H7 (cell line): ENCODE measurements at places on chromosomes 1 and 21.

- DNase-seq, result peak; percentile 35
Observed at GRCh38 chr1:41954533-41954944, 35.8 kb upstream of the HIVEP3 start.

- no peak for DNase-seq
Observed at GRCh38 chr1:103937763-103938357, 188.2 kb downstream of the AMY1C start.

DNA sequence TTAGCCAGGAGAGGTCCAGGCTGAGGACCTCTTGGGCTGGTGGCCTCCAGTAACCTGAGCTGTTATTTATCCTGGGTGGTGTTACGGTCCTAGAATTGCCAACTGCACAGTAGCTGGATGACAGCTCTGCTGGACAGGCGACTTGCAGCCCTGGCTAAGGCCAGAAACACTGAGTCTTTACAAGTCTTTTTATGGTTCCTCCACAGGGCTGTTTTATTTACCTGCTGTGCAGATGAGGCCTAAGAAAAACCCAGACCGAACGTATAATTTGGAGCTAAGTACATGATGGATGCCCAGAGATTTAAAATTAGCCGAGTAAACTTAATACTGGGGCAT, 30.4 kb upstream of the LRRC38 start:
- no peak for DNase-seq

- no peak for DNase-seq
Observed at GRCh38 chr1:117636637-117637425, 31.0 kb downstream of the TENT5C start.

DNA sequence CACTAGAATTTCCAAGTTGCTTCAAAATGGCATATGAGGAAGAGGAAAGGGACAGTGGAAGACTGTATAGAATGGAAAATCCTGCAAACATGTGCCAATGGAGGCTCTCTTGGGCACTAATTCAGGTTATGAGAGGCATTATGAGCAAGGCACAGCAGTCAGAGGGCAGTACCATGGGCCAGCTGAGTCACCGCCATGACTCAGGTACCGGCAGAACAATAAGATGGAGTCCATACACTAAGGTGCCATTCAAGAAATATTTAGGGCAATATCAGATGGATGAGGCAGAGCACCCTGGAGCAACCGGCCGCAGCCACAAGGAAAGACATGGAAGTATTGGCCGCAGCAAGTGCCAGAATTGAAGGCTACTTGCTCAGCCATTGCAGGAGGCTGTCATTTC, 25.6 kb upstream of the VAV3 start:
- no peak for DNase-seq

GRCh38 chr1:34404804-34405203, 228.1 kb downstream of the C1orf94 start:
- DNase-seq, result no peak

DNA sequence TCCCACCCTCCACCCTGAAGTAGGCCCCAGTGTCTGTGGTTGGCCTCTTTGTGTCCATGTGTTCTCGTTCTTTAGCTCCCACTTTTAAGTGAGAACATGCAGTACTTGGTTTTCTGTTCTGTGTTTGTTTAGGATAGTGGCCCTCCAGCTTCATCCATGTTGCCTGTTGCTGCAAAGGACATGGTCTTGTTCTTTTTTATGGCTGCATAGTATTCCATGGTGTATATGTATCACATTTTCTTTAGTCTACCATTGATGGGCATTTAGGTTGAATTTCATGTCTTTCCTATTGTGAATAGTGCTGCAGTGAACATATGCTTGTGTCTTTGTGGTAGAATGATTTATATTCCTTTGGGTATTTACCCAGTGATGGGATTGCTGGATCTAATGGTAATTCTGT, 6.1 kb downstream of the HIPK1 start:
- DNase-seq, result no peak

DNA sequence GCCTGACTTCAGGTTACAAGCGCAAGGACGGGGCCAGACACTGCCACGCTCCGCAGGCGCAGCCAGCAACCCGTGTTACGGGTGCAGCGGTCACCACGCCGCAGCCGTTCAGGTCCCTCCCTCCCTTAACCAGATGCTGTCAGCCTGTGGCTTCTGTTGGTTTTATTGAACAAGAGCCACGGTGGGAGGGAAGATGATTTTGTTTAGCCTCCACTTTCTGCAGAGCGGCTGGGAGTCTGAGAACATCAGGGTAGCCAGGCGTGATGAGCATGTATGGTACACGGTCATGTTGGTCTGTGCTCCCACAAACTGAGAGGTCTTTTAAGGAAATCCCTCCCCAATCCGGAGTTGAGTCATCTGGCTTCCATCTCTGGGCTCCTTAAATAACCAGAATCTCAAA, 18.5 kb upstream of the ADARB1 start:
- DNase-seq, result peak; percentile 52

DNA sequence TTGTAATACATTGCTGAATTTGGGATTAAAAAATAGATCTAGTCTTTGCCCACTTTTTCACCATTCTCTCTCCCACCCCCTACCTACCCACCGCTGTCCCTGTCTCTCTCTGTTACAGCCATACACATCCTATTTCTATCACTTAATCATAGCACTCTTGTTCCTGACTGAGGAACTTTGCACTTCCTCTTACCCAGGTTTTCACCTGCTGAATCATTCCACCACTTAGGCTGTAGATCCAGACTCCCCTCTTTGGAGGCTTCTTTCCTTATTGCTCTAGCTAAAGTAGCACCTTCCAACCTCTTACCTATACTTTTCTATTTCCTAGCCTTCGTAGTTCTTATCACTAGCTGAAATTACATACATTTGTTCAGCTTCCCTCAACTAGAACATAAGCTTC, 59.6 kb downstream of the ATP6V1G3 start:
- no peak for DNase-seq

DNA sequence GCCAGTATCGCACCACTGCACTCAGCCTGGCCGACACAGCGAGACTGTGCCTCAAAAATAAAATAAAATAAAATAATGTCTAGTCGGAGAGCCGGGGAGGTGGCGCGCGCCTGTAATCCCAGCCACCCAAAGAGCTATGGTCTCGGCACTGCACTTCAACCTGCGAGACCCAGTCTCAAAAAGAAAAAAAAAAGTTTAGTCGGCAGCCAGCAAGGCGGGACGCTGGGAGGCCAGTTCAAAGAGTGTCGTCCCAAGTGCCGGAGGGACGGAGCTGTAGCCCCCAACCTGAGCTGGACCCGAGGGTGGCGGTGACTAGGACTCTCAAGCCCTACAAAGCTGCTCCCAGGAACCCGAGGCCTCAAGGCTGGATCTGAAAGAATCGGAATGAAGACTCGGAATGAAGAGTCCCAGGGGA, 632 bp upstream of the FALEC start:
- DNase-seq, result no peak

GRCh38 chr1:219412772-219413171, 200.1 kb downstream of the ZC3H11B start:
- no peak for DNase-seq

DNA sequence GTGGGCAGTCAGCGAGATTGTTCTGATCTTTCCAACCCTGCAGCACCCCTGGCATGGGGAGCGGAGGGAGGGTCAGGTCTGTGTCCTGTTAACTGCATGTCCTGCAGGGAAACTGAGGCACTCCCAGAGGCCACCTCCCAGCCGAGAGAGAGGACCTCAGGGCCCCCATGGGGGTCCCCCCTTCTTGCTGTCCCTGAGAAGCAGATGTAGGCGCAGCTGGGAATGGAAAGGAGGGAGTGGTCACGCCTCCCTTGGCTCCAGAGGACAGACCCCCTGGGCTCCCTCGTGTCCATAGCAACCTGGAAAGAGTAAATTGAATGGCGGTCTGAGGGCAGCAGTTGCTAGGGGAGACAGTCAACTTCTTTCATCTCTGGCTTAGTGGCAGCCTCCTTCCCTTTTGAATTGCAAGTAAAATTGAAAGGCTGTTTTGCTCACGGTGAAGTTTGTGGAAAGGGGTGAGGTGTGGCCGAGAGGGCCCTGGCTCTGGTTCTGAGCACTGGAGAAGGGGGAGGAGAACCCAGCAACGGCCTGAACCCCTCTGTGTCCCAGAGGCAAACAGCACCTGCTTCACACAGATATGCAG, 4.9 kb downstream of the CROCC start:
- DNase-seq, result no peak

GRCh38 chr21:40176724-40177123, 309.5 kb downstream of the PCP4 start:
- DNase-seq, result no peak

DNA sequence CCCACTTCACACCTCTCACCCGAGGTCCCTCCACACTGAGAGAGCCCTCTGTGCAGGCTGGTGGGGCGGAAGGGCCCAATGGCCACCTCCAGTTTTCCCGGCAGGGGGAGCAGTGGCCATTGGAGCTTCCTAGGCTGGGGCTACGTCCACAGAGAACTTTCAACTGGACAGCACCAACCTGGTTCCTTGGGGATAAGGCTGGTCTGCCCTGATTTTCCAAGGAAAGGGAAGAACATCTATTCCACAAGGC, 20.3 kb upstream of the LAPTM5 start:
- peak; percentile 74 for DNase-seq

DNA sequence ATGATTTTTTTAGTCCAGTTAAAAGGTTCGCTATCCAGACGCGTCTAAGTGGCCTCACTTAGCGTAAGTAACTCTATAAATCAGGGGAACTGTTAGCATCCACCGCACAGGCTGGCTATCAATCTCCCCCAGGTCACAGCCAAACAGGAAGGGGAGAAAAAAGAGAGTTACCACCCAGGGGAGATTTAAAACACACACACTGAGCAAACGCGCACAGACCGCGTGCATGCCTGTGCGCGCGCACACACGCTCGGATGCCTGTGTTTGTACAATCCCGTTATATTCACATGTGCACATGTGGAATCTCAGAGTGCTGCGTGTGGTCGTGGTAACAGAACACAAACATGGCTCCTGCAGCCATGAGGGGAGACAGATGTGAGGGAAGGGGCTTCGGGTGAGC, 125.4 kb downstream of the CASZ1 start:
- DNase-seq, result no peak

DNA sequence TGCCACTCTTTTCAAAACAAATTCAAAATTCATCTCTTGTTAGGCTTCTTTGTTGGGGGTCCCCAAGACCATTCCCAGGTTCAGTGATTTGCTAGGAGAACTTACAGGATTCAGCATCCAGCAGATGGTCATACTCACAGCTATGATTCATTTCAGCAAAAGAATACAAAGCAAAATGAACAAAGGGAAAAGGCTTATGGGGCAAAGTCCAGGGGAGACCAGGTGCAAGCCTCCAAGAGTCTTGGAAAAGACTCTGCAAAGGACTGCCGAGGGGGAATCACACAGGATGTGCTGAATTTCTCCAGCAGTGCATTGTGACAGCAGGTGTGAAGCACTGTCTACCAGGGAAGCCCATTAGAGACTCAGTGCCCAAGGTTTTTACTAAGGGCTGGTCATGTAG, 7.3 kb downstream of the TRAF5 start:
- DNase-seq, result no peak

GRCh38 chr1:16727190-16728111, 12.9 kb upstream of the RNU1-4 start:
- DNase-seq, result peak; percentile 92

DNA sequence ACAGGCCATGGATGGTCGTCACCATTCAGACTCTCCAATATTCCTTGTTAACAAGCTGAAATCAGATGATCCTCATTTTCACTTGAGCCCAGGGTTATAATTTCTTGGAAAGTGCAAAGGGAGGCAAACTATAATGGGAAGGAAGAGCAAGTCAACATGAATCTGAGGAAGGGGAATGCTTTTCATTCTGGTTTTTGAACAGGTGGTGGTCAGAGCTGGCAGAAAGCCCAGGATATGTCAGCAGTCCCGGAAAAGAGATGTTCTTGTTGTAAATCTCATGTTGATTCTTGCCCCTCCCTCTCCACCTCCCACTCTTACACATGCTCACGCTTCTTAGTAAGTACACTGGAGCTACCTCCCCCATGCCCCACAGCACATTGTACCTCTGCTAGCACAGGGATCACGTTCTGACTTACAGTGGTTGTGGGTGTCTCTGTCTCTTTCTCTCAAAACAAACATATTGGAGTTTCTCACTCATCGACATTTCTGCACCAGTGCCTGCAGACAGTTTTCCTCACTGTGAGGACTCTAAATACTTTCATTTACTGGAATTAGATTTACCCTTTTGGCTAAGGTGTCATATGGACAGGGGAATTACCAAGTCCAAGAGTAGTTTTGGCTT, 77.6 kb downstream of the XCL2 start:
- no peak for DNase-seq

DNA sequence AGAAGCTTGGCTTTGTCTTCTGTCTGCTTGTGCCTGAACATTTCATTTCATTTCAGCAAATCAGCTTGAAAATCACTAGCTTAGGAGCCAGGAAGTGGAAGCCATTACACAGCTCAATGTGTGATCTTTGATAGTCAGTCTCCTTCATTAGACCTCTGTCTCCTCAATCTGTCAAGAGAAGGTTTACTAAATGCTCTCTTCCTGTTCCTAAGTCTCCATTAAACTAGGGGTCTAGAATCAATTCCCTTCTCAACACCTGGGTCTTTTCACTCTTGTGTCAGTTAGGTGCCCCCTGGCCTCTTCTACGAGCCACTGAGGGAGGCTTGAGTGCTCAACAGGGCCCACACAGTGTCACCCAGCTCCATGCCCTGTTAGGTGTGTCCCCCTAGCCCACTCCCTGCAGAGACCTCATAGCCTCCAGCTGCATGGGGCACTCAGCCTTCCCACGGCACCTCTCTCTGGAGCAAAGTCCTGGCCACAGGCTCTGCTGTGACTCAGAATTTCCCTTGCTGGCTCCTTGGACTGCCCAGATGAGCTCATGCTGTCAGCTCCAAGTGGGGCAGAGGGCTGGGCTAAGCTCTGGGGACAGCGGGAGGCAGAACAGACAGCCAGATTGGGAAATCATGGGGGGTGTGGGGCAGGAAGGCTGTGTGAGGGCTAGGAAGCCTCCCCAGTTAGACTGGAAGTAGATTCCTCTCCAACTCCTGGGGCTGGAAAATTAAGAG, 115.7 kb upstream of the IPO9 start:
- peak; percentile 32 for DNase-seq

DNA sequence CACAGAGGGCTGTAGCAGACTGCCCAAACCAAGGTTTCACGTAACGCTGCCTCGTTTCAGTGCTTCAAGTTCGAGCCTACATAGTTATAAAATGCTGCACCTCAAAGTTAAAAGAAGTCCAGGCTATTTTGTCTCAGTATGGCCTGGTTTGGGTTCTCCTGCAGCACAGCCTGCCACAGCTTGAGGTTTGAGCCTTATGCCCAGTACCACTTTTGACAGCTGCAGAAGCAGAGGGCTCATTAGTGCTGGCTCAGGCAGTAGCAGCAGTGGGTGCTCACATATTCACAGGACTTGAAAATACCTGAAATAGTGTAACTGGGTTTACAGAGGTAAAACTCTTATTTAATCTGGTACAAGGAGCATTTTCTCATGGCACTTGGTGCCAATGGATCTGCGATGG, 15.3 kb downstream of the SPATA46 start:
- DNase-seq, result no peak

GRCh38 chr21:29299046-29299915, 559 bp downstream of the BACH1 start:
- peak; percentile 87 for DNase-seq

- peak; percentile 94 for DNase-seq
Observed at GRCh38 chr21:43864313-43864961, 586 bp upstream of the AGPAT3 start.

GRCh38 chr1:150066838-150067183, 765 bp upstream of the VPS45 start:
- DNase-seq, result peak; percentile 69
